Skin of body (tissue), 3 donors: ENCODE measurements at places on chromosomes 2 and 18. TPM values are rescaled to one million over a fixed set of nuclear protein-coding genes. Genes with fewer than 3 reads are reported as not detected.

The PLCL1 gene
- 10.9 TPM for total RNA-seq

The DCDC2C gene
- total RNA-seq = 0.20 TPM

The CFAP210 gene
- total RNA-seq = 0.30 TPM

The MC5R gene
- total RNA-seq = not detected

The CLEC4F gene
- total RNA-seq = 0.10 TPM

The ZNF892 gene
- 5.8 TPM for total RNA-seq

The OSBPL1A gene
- total RNA-seq = 34.8 TPM

The AQP12A gene
- total RNA-seq = not detected

The OTOS gene
- not detected for total RNA-seq

The G6PC2 gene
- total RNA-seq = not detected

The TXNDC2 gene
- total RNA-seq = not detected

The LYPD1 gene
- 0.99 TPM for total RNA-seq

The SETBP1 gene
- total RNA-seq = 24.1 TPM

The ZSWIM2 gene
- not detected for total RNA-seq

The PLA2R1 gene
- 11.3 TPM for total RNA-seq

The VIL1 gene
- total RNA-seq = 0.10 TPM

The RNU2-63P gene
- not detected for total RNA-seq

The SERPINB13 gene
- 21.2 TPM for total RNA-seq

The COBLL1 gene
- total RNA-seq = 25.9 TPM

The DSG1 gene
- 260 TPM for total RNA-seq

The CFAP65 gene
- total RNA-seq = not detected

The CXCR1 gene
- 2.1 TPM for total RNA-seq

The TMEM200C gene
- total RNA-seq = 0.49 TPM
